T-helper 17 cell (primary cell): ENCODE measurements at places on chromosomes 6 and 20.

DNA sequence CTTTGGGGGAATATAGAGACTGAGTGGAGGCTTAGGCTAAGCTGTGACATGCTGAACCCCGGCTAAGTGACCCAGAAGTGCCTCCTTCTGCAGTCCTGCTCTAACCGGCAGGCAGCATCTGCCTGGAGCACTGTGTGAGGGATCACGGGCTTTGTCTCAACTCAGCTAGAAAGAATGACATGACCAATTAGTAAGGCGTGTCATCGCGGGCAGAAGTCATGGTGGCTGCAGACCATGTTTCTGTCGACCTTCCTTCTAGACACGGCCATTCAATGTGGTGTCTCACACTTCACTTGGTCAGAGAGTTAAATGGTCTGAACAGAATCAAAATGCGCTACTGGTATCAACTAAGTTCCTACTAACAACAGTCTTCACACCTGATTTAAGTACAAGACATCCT lies 35.0 kb downstream of the HUS1B start:
- DNase-seq, result no peak

GRCh38 chr20:58647796-58648501 lies 3.1 kb upstream of the STX16 start:
- no peak for DNase-seq

DNA sequence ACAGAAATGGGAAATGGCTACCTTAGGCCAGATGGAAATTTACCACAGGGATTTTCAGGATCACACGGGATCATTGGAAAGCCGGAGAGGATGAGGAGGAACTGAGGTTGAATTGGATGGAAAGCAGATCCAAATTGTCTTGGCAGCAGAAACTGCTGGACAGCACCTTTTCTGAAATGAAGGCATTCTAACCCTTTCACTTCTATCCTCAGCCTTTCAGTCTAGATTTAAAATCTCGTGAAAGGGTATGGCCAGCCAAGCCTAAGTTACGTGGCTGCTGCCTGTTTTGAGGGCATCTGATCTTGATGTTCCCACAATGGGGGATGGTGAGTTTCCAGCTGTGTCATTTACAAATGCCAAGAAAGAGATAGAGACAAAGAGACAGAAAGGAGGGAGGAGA lies 358.2 kb downstream of the KIF16B start:
- DNase-seq, result no peak

DNA sequence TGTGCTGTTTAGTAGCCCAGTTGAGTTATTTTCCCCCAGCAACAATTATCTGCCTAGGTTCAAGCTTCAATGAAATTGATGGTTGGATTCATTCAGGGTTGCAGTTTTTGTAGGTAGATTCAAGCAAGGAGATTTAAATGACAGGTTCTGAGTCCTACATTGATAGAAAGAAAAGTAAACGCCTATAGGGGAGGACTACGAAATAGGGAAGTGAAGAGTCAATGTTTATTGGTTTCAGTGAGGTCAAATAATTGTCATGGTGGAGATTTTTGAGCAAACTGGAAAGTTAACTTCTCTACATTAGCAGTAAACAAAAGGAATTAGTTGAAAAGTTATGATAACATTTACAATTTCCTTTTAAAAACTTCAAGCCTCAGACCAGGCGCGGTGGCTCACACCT lies 734 bp upstream of the WFDC13 start:
- DNase-seq, result no peak
